ENCODE measurements at places on chromosomes 4 and X.
A peak's percentile ranks its signal among the peaks of the same experiment; 100 is the strongest.

GRCh38 chr4:7516096-7516772, 81.5 kb upstream of the PSAPL1 start:
- no peak for DNase-seq

DNA sequence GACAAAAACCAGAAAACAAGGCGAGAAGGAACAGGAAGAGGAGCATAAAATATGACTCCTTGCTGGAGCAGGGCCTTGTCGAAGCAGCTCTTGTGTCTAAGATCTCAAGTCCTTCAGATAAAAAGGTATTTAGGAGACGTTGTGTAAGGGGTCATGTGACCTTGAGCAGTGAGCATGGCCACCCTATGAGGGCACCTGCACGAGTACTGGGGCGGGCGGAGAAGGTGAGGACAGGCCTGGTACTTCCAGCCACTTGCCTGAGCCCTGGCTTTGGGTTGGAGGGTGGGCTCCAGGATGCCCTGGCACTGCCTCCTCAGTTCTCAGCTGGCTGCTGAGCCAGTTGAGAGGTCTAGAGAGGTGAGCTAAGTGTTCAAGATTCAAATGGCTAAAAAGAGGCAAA, 29.9 kb downstream of the NSD2 start:
- no peak for DNase-seq

DNA sequence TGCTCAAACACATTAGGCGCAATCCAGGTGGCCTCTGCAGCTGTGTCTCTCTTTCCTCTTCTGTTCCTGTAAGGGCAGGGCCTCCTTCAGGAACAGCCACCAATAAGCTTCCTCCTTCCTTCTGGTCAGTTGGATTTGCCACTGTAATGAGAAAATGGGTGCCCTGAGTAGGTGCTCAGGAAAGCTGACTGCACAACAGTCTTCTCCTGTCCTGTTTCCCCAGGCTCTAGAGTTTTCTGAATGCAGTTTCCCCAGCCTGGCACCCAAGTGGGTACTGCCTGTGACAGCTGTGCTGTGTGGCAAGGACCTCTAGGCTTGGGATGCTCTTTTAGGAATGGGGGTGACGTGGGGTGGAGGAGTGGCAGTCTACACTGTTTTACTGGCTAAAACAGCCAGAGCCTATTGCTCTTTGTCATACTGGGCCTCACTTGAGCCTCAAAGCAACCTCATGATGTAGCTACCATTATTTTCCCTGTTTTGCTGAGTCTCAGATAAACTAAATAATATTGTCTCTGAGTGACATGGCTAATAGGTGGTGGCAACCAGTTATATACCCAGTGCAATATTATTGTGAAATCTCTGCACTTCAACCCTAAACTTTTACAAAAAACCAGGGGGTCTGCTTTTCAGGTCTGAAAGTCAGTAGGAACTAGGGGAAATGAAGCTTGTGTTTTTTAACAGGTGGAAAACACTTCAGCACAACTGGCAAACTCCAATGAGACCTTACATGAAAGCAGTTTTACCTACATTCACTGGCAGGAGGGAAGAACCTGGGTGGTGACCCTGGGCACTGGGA, 1.2 kb downstream of the CXCL2 start:
- DNase-seq, result no peak

DNA sequence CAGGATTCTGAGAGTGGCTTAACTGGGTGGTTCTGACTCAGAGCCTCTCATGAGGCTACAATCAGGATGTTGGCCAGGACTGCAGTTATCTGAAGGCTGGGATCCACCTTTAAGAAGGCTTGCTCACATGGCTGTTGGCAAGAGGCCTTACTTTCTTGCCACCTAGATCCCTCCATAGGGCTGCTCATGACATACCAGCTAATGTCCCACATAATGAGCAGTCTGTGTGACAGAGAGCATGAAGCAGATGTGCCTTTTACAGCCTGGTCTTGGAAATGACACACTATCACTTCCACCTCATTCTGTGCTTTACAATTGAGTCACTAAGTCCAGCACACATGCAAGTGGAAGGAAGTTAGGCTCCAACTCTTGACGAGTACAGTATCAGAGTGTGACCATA, 4.3 kb upstream of the RBM3 start:
- DNase-seq, result no peak

- DNase-seq, result peak; percentile 25
Observed at GRCh38 chr4:8241895-8242696, 27.5 kb upstream of the HTRA3 start.

DNA sequence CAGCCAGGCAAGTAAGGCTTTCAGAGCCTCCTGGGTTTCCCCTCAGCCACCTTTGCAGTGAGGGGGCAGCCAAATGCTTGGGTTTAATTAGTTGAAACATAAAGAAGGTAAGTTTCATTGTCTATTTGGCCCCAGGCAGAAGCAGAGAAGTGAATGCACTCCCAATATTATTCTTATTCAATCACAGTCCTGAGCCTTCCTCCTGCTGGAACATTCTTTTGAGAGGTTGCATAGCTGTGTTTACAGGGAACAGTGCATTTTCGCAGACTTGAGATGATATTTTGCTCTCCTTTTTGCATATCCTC, 13.9 kb downstream of the SLC2A9 start:
- DNase-seq, result no peak

DNA sequence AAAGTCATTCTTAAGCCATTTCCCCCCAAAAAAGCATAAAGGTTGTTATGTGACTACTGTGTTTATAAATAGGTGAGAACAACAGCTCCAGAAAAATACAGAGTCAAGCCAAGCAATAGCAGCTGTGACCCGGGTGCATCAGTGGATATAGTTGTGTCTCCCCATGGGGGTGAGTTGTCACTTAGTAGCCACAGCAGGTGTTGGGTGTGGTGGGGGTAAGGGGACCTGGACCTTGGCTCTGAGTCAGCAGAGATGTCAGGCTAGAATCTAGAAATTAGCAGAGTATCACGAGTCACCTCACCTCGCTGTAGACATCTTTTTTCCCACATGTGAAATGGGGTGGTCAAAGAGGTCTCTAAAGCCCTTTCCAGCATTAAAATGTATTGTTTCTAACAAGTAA, 42.4 kb downstream of the MOSPD2 start:
- DNase-seq, result no peak

GRCh38 chr4:123824524-123824923, 427.9 kb downstream of the SPRY1 start:
- DNase-seq, result no peak

- no peak for DNase-seq
Observed at GRCh38 chrX:17758382-17758781, 21.1 kb downstream of the SCML1 start.

- DNase-seq, result no peak
Observed at GRCh38 chrX:68936608-68937007, 107.8 kb downstream of the EFNB1 start.

GRCh38 chr4:22969287-22969896, 276.7 kb downstream of the GBA3 start:
- DNase-seq, result no peak

- no peak for DNase-seq
Observed at GRCh38 chr4:177374966-177375365, 65.3 kb downstream of the NEIL3 start.
